Panc1 (cell line): ENCODE measurements at places on chromosomes 4 and X.

DNA sequence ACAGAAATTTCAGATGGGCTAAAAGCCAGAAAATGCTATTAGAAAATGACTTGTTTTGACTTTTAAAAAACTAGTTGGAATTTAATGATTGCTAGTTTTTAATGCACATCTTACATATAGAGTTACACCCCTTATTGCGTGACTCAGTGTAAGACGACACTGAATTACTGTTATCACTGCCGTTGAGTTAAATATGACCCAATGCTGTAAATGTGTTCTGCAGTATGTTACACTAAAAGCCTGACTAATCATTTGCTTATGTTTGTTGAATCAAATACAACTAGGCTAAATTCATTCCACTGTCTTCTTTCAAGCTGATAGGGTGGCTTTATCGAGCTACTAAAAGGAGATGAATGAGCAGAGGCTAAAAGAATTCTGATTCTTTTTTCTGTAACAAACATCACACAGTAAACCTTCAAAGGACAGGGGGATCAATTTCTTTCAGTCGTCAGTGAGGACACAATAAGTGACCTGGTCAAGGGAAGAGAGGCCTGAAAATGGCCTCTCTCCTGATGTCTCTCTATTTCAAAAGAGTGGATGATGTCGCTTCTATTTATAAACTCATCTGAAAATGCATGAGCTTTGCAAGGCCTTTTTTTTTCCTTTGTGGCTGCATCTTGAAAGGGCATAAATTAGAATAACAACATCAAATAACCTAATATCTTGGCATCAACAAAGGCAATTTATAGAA is 142.2 kb upstream of the KCNIP4 start:
- H3K27ac ChIP-seq: no peak overlapping the region
- no peaks in the 10 kb centered on the region for H3K27me3 ChIP-seq
- no peaks in the 10 kb centered on the region for H3K36me3 ChIP-seq
- no peak for DNase-seq
- H3K4me3 ChIP-seq: no peak overlapping the region
- no peaks in the 10 kb centered on the region for H3K4me1 ChIP-seq

DNA sequence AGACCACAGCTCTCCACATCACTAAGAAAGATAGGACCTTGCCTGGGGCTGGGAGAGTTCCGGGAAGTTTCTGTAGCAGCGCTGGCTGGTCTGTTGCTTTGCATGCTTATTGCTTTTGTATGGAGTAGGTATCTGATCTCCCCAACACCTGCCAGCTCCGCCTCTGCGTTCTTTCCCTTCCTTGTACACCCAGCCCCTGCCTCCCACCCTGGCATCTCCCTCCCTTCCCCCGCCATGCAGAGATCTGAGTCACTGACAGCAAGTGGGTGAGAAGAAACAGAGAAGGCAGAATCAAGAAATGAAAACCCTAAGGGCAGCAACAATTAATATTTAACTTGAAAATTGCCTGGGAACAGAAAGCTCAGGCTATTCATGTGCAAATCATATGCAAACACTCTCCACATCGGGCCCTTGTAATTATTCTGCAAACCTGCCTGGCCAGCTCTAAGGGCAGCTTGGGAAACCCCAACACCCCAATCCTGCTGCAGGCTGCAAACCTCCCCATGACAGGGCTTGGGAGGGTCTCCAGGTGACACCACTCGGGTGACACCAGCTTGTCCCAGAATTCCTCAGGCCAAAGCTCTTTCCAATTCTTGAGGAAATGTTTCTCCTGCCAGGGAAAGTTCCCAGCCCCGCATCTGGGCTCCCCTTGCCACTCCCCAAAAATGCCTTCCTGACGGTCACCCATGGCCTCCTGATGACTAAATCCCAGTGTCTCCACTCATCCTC is 257.2 kb downstream of the FBXW7 start:
- no peaks in the 10 kb centered on the region for H3K27me3 ChIP-seq
- no peak overlapping the region for H3K4me3 ChIP-seq

DNA sequence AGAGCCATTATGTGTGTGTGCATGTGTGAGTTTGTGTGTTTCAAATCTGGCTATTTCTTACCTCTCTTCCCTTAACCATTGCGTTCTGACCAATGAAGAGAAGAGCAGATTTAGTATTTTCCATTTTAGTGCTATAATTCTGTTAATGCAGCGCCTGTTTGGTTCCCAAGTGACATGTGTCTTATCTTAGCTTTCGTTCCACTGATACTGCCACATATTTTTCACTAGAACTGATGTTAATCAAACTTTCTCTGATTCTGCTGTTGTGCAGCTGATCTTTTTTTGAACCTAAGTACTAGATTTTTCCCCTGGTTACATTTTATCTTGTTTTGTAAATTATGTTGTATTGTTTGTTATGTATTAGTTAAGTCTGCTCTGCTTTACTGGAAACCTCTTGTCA is 152.9 kb upstream of the MID1 start:
- no peak overlapping the region for H3K4me3 ChIP-seq
- no peak overlapping the region for H3K27ac ChIP-seq
- H3K27me3 ChIP-seq: no peaks in the 10 kb centered on the region
- no peaks in the 10 kb centered on the region for H3K4me1 ChIP-seq
- no peak for DNase-seq
- H3K36me3 ChIP-seq: no peaks in the 10 kb centered on the region

DNA sequence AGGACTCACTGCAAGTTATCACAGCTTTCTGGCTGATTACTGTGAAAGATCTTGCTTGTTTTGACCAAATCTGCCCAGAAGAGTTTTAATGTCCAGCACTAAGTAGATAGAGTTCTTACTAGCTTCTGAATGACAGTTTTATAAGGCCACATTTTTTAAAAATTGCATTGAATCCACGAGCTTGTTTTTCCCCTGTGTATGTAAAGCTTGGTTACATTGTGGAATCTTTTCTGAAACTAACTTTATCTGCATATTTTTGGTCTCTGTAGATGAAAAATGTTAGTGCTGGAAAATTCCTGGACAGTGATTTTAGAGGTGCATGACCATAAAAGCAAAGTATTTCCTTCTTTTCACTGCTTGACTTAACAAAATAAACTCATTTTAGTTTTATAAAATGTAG is 650.3 kb upstream of the FAM241A start:
- H3K4me1 ChIP-seq: no peaks in the 10 kb centered on the region
- DNase-seq: no peak
- H3K27me3 ChIP-seq: no peaks in the 10 kb centered on the region
- no peak overlapping the region for H3K27ac ChIP-seq
- H3K36me3 ChIP-seq: no peaks in the 10 kb centered on the region

DNA sequence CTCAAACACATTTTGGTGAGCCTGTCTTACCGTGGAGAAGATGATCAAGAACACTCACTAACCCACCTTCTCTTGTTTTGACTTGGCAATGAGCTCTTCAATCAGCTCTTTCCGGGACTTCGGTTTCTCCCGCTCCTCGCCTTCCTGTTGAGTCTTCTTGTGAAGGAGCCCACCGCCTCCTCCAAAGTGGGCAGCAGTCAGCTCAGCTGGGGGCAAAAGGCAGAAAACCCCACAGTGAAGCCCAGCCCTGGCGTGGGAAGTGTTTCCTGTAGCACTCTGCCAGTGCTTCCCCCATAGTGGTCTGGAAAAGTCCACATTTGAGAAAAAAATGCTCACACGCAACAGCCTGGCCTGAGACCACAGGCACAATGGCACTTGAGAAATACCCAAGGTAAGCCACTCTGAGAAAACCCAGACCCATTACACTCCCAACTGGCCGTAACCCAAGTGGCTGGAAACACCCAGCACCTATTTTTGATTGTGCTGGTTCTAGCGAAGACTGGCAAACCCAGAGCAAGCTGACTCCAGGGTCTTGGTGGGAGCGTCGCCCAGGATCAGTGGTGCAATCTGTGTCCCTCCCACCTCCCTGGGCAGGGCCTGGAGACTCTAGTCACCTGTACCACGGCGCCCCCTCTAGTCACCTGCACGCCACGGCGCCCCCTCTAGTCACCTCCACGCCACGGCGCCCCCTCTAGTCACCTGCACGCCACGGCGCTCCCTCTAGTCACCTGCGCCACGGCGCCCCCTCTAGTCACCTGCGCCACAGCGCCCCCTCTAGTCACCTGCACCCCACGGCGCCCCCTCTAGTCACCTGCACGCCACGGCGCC is 8.6 kb downstream of the NOP14 start:
- no peak for DNase-seq
- H3K4me3 ChIP-seq: no peak overlapping the region
- peaks cover 3% of the 10 kb centered on the region; the same call in 1 of the 2 replicates for H3K4me1 ChIP-seq
- peaks cover 18% of the 10 kb centered on the region for H3K36me3 ChIP-seq
- no peak overlapping the region for H3K27ac ChIP-seq
- H3K27me3 ChIP-seq: no peaks in the 10 kb centered on the region

DNA sequence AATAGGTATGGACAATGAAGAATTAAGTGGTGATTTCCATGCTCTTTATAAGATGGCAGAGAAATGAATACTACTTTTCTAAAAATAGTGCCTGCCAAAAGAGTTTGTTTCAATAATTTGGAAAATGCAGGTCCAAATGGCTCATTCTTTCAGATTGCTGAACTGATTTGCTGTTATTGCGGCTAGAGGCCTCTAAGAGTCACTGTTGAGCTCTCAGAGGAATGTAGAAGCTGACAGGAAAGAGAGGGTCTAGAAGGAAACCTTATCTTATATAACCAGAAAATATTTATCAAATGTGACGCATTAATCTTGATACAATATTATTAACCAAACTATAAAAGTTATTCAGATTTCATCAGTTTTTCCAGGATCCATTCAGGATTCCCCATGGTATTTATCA is 65.7 kb upstream of the PAGE1 start:
- H3K27ac ChIP-seq: no peak overlapping the region
- no peaks in the 10 kb centered on the region; the same call in 1 of the 2 replicates for H3K27me3 ChIP-seq
- no peak for DNase-seq
- no peaks in the 10 kb centered on the region for H3K36me3 ChIP-seq

DNA sequence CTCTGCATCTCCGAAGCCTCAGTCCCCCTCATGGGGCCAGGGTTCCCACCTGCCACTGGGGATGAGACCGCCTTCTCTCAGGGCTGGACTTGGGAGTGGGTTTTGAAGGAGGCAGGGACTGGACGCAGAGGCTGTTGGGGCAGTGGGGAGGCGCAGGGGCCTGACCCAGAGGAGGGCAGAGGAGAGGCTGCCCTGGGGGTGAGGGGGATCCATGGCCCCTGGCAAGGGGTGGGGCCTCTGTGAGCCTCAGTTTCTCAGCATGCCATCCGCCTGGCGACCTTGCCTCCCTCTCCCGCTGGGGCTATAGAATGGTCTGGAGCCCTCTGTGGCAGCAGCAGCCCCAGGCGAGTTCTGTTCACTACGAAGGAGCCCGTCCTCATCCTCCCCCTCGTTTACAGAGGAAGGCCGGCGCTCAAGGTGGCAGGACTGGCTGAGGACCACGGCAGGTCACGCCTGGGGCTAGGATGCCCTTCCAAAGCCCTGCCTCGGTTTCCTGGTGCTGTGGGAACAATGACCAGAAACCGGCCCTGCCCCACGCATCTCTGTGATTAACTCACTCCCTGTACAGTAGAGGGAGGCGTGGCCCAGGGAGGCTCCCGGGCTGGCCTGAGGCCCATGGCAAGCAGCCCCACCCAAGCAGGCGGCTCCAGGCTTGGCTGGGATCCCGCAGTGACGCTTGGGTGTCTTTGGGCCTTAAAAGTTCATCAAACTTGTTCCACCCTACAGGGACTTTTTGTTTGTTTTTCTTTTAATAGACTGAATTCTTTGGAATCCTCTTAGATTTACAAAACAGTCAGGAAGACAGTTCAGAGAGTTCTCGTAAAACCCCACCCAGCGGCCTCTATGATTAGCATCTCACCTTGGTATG is 16.0 kb upstream of the SH3TC1 start:
- no peaks in the 10 kb centered on the region for H3K36me3 ChIP-seq
- H3K4me3 ChIP-seq: no peak overlapping the region
- H3K27ac ChIP-seq: no peak overlapping the region
- H3K4me1 ChIP-seq: peaks cover 8% of the 10 kb centered on the region
- no peaks in the 10 kb centered on the region for H3K27me3 ChIP-seq
- no peak for DNase-seq

DNA sequence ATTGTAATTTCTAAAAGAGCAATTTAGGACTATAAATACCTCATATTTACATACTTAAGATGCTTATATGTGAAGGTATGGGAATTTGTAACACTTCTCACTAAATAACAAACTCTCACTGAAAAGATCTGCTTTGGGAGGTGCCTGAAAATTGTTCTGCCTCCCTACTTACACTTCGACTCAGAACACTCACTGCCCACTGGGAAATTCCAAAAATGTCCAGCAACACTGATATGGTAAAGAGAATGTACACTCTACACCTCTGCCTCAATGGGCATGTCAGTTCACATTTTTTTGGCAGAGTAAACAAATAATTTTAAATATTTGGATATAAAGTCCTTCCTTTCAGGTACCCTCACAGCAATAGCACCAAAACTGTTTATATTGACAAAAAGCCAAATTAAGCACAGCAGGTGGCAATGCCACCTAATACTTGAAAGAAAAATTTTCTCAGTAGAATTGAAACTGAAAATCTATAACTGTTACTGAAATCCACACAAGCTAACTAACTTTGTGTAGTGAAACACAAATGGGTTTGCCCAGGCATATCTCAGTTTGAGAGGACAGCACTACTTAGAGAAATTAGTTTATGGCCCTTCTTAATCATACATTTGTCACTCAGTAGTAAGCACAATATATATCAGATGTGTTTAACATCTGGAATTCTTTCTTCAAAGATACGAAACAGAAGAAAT is 67.1 kb downstream of the PRDM5 start:
- no peaks in the 10 kb centered on the region for H3K4me1 ChIP-seq
- H3K4me3 ChIP-seq: no peak overlapping the region
- no peaks in the 10 kb centered on the region for H3K27me3 ChIP-seq
- no peak overlapping the region for H3K27ac ChIP-seq
- no peak for DNase-seq

DNA sequence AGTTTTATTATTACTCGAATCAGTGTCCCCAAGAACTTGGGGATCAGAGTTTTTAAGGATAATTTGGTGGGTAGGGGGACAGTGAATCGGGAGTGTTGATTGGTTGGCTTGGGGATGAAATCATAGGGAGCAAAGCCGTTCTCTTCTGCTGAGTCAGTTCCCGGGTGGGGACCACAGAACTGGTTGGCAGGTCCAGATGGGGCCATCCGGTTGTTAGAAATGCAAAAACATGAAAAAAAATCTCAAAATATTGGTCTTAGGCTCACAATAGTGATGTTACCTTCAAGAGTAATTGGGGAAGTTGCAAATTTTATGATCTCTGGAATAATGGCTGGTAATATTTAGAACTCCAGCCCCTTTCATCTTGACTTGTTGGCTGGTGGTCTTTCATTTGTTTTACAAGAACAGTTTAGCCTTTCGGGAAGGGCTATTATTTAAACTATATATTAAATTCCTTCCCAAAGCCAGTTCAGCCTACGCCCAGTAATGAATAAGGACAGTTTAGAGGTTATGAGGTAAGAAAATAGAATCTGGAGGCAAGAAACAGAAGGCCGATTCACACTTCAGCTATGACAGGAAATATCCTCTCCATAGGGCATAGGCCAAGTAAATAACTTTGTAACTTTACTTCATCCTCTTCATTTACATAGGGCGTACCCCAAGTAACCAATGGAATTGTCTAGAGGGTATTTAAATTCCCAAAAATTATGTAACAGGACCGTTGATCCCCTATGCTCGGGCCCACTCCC is 164.1 kb upstream of the STS start:
- no peaks in the 10 kb centered on the region for H3K27me3 ChIP-seq
- no peaks in the 10 kb centered on the region for H3K4me1 ChIP-seq
- no peaks in the 10 kb centered on the region for H3K36me3 ChIP-seq
- no peak for DNase-seq
- no peak overlapping the region for H3K4me3 ChIP-seq
